ENCODE measurements at places on chromosomes 7 and 10.
A peak's percentile ranks its signal among the peaks of the same experiment; 100 is the strongest.

DNA sequence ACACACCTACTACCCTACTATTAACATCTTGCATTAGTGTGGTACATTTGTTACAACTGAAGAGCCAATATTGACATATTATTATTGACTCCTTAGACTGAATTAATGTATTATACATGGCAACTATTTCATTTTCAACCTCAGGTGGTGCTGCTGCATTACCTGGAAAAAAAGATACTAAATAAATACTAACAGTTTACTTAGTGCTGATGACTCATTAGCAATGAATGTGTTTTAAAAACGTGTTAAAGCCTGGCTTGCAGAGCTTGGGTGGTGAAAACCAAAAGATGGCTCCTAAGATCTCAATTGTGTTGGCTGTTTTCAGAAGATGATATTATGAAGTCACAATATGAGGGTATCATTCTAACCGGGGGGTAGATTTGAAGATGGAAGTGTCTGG lies 34.8 kb downstream of the CFAP43 start:
- no peak for DNase-seq

GRCh38 chr7:2559283-2559950 lies 638 bp downstream of the IQCE start:
- no peak for DNase-seq

DNA sequence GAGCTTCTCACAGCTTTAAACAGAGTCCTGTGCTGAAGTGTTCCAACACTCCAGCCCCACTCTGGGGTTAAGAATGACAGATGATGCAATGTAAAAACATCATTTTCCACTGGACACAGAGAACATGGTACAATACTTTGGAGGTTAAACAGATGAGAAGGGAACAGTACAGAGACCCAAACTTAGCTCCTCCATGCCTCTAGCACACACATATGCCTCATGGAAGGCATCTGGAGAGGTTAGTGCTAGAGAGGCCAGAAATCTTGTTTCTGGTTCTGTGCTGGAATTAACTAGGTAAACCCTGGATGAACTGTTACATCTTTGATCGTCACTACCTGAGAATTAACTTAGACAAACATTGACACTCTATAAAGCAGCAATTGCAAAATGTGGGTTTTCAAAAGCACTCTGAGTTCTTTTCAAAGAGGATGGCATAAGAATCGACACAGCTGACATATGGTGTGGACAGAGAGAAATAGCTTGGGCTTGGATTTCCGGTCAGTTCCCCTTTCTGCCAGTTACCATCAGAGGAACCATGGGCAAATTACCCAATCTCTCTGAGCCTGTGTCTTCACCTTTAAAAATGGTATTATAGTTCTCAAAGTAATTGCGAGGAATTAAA lies 81.9 kb downstream of the KCNMA1 start:
- DNase-seq: no peak

- DNase-seq: peak; percentile 72
These were observed 498 bp downstream of the NDST2 start for GRCh38 chr10:73810735-73811465.

DNA sequence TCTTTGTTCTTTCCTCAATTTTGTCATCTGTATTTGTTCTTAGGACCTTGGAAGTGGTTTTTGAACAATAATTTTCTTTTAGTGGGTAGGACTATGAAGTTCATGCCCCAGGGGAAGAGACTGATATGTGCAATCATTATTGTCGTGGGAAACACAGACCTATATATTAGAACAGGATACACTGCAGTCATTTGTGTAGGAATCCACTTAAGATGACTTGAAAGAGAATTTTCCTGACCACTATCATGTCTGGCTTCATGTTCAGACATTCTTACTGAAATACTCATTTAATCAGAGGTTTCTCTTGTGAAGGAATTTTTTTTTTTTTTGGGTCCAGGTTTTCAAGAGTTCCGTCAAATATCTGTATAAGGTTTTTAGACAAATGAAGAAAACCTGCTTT lies 163.6 kb downstream of the SUGCT start:
- no peak for DNase-seq

GRCh38 chr7:102393467-102393866 lies 2.7 kb upstream of the PRKRIP1 start:
- no peak for DNase-seq

GRCh38 chr7:132117181-132117580 lies 459.1 kb downstream of the PLXNA4 start:
- no peak for DNase-seq

- no peak for DNase-seq
These were observed 125.6 kb upstream of the PRPS1L1 start for GRCh38 chr7:18153183-18153748.

GRCh38 chr10:105017691-105018090 lies 376.6 kb downstream of the SORCS3 start:
- DNase-seq: no peak

DNA sequence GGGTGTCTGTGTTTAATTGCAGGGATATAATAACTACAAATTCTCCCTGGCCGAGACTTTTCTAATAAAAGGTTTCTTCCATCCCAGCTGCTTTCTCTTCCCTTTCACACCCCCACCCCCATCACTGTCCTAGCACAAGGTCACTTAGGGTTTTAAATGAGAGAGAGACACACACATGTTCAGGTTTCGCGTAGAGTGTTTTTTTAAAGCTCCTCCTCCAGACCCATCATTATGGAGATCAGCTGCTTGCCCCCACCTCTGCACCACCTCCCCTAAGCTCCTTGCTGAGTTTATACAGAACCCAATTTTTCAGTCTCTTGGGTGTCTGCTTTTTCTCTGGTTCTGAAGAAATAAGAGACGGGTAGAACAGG lies 18.6 kb downstream of the LRMDA start:
- DNase-seq: no peak

DNA sequence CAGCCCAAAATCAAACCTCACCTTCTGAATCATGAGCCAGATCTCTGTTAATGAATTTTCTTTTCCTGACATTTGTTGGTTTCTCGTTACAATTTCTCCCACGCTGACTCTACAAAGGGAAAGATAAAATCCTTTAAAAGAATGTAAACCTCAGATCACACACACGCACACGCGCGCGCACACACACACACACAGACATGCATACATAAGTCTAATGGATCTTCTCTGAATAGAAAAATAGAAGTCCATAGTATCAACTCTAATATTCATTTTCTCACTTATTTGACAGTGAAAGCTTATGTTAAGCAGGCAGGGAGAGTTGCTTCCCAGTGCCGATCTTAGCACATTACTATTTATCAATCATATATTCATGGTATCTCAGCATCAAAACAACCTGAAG lies 1.4 kb downstream of the ETV1 start:
- no peak for DNase-seq

DNA sequence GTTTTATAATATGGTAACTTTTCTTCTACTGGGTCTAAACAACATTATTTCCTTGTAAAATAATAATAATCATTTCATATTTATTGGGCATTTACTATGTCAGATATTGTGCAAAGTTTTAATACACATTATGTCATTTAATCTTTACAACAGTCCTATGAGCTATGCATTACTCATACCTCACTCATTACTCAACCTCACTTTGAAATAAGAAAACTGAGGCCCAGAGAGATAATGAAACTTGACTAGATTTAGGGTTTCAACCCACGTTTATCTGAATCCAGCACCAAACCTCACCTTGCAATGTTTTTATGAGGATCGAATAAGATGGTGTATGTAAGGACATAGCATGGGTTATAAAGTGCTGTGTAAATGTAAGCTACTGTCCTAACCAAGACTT lies 153.2 kb upstream of the SLC13A1 start:
- DNase-seq: no peak

Measured in CD4-positive, CD25-positive, alpha-beta regulatory T cell (primary cell).